NCI-H187 (cell line): ENCODE measurements at places on chromosomes 4 and X.

DNA sequence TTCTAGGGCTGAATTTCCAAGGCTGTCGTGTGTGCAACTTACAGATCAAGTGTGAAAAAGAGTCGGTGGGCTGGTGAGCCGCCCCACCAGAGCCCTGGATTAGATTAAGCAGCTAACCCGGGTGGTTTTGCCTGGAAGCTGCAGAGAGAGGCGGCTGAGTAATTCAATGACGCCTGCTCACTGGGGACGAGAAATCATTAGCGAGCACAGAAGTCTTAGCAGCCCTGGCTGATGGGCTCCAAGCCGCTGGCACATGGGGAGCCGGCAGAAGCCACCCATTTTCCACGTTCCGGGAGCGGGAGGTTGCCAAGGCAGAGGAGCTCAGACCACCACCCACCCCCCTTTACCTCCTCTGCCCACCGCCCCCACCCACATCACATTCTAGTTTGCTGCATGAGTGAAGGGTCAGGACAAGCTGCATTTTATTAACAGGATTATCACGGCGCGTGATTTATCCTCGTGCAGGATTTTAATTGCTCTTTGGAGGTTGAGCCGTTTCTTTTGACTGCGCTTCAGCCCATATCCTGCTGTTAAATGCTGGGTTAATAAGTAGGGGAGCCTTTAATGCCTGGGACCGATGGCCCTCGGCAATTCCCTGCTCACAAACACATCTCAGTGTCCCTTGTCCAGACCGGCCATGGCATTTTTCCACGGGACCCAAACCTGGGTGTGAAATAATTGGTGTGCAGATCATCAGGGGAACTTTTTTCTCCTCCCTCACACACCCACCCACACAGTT, 19.1 kb downstream of the BCOR start:
- DNase-seq = no peak

DNA sequence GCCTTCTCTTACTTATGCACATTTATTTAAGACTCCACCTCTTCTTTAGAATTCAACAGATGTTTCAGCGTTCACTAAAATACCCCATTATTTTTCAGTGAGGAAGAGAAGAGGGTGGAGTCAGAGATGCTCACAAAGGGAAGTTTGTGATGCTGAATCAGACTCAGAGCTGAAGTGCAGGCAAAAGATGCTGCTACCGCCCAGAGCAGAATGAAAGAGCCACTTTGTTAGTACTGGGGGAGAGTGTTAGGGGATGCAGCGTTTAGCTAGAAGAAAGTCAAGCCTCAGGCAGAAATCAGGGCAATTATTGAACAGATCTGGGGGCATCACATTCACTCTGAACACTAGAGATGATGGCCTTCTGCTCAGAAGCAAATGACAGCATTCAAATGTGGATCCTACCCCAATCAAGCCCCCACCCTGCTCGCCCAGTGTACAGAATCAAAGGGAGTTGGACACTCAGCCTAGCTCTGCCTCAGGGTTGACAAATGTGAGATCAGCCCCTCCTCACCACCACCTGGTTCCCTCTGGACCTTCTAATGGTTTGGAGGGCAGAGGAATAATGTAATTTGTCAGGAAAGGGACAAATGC, 138.3 kb downstream of the UNC5C start:
- no peak for DNase-seq

DNA sequence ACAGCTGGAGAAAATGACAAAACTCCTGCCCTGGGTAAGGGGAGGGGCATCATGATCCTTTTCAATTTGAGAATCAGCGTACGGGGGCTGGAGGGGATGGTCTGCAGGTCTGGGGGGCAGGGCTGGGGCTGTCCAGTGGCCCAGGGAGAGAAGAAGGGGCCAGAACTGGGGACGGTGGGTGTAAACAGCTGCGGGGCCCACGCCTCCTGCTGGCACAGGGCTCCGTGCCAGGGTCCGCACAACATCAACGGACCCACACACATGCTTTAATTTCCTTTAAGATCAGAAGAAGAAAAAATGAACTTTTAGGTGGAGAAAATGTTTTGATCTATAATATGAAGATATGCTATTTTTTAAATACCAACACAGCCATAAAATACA, 52.1 kb downstream of the PSAPL1 start:
- DNase-seq = no peak

- no peak for DNase-seq
Measured at GRCh38 chr4:78693777-78694456, 82.2 kb upstream of the BMP2K start.

DNA sequence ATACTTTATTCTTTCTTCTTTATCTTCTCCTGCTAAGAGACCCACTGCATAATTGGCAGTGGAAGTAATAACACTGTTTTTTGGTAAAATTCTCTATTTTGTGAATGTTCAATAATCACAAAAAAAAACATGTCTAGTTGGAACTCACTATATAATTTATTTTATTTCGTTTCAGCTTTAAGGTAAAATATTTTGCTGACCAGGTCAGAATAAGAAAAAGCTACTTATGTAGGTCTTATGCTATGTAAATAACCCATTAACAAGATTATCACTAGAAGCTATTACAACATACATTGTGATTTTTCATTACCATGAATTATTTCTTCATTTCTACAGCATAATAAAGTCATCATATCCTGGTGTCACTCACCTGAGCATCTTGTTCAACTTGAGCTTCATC, 19.3 kb downstream of the ANXA5 start:
- no peak for DNase-seq

GRCh38 chr4:177579649-177580048, 137.4 kb upstream of the AGA start:
- DNase-seq = no peak

- DNase-seq = no peak
Measured at GRCh38 chr4:3762264-3762663, 3.9 kb upstream of the ADRA2C start.

- no peak for DNase-seq
Measured at GRCh38 chr4:38005637-38006036, 45.4 kb downstream of the PTTG2 start.

- no peak for DNase-seq
Measured at GRCh38 chr4:180098586-180098985, 2144.6 kb upstream of the TENM3 start.
